ENCODE measurements at places on chromosomes 13 and 19.

DNA sequence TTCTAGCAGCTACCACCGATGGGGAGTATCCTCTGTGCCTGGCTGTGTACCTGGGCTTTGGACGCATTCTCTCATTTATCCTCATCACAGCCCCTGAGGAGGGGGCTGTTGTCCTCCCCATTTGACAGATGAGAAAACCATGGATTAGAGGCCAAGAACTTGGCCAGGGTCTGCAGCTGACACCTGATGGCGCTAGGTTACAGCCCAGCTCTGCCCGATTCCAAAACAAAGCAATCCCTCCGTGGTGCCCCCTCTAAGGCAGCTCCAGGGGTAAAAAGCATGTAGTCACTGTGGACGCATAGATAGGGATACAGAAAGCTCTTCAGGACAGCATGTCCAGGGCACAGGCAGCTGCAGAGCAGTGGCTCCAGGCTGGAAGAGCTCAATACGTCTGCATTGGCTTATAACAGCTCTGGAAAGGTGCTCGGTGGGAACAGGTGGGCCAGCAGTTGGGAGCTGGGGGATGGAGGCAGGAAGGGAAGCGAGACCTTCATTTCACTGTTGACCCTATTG, 35.4 kb upstream of the UQCRFS1 start:
- DNase-seq: no peak

GRCh38 chr13:46817095-46817494, 20.1 kb upstream of the ESD start:
- DNase-seq: no peak

- DNase-seq: no peak
Measured at GRCh38 chr19:29785955-29786589, 25.7 kb upstream of the CCNE1 start.

DNA sequence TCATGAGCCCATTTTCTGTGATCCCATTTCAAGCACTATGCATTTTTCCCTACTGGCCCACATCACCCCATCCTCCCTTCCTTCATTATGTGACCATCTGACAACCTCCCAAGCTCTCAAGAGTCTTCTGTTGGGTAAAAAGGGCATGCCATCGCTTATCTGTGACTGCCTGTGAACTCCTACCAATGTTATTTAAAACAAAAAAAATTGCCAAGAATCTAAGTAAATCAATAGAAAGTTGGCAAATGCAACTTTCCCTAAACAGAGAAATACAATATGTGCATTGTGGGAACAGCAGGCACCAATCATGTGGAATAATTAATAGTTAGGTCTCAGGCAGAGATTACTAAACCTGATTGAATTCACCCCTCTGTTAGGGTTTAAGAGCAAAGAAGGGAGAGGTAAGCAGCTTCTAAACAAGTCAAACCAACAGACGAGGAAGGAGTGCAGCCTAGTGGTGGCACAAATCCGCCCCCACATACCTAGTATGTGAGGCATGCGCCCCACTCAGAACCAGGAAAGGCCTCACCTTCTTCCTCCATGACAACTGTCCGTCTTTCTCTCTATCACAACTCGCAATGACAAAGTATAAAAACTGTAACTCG, 29.8 kb downstream of the DZIP1 start:
- DNase-seq: no peak

DNA sequence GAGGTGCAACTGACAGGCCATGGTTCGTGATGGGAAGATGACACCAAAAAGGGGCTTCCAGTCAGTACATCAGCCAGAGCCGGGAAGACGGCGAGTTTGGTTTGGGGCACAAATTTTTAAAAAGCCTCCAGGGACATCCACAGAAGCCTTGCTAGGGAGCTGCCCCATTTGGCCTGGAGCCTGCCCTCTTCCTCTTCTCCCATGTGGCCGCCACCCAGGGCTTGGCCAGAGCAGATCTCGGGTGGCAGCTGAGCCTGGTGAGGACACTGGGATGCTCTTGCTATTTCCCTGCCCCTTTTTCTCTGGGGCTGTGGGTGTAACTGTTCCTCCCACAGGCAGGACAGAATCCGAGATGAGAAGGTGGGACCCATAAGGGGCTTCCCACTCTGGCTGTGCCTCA, 8.2 kb downstream of the ETFB start:
- DNase-seq: no peak

DNA sequence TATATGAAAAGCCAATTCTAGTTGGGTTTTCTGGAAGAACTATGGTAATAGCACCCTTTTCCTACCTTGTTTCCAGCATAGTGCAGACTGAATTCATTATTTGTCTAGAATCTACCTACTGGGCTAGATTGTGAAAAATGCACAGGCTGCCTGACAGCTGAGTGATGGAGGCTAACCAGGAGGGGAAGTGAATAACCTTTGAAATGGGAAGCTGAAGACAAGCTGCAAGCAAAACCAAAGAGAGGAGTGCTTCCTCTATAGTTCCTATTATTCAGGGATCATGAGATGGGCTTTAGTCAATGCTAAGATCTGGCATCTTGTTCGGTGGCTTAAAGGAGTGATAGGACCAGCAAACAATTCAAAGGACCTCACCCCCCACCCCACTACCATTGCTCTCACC, 26.9 kb downstream of the MZT1 start:
- DNase-seq: no peak

DNA sequence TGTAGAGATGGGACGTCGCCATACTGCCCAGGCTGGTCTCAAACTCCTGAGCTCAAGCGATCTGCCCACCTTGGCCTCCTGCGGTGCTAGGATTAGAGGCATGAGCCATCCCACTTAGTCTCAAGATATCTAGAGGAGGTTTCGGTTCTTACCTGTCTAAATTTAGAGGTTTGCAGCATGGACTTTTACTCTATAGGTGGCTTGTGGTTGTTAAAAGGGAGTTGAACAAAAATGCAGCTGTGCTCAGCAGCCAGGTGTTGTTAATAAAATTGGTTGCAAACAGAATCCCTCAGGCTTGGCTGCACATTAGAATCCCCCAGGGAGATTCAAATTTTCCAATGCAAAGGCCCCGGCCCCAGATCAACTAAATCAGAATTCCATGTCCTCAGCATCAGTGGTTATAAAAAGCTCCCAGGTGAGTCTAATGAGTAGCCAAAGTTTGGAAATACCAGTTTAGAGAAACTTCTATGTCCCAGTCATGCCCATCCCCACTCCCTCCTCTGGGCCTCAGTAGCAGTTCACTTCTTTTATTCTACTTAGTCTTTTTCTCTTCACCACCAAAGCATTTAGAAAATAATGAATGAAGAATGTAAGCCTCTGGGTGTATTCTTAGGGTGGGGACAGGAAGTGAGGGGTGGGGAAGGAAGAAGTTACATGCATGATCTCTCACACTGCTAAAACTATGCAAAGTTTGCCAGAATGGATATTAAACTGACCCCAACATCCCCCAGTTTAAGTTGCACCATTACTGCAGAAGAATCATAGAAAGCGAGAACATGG, 471.0 kb downstream of the COG6 start:
- DNase-seq: no peak

DNA sequence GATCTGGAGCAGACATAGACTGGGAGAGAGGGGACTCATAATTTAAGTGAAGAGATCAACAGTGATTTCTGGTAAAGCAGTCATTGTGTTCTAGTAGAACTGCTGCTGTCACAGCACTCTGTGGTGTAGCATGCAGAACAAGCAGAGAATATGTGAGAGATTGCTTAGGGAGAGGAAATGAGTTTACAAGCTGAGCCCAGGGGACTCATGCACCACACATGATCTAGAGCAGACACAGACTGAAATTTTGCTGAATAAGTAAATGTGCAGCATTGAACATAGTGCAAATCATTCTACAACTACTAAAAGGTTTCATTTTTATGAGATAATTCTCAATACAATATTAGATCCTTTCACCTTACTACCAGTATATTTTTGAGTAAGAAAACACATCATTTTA, 125.7 kb downstream of the MYO16 start:
- DNase-seq: no peak

DNA sequence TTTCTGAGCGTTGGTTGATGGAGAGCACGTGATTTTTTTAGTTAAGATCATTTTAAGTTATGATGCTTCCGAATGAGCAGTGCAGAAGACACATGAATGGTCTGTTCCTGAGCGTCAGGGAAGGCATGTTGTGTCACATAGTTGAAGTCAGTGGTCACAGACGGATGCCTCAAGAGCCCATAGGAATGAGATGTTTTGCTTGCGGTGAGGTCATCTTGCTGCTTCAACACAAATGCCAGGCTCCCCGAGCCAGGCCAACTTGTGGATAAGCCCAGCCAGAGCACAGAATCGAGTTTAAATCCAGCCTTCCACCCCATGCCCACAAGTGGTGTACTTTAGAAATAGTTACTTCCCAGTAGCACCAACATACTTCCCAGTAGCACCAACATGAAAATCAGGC, 5.4 kb downstream of the UPF3A start:
- no peak for DNase-seq

DNA sequence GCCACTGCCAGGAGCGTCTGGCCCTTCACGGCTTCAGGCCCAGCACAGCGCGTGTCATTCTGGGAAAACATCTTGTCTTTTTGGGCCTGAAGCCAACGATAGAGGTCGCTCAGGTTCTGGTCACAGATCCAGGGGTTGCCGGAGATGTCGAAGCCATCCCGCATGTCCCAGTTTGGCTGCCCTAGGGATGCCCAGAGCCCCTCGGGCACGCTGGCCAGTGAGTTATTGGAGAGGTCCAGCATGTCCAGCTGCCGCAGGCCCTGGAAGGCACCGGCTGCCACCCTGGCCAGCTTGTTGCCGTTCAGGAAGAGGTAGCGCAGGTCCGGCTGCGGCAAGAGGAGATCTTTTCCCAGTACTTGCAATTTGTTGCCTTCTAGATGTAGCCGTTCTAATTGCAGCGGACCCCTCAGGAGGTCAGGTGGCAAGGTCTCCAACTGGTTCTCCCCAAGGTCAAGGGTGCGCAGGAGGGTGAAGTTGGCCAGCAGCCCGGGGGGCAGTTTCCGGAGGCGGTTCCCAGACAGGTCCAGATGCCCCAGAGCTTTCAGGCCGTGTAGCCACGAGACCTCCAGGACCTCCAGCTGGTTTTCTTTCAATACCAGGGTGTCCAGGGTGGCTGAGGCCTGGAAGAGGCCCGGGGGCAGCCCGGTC, 1.8 kb downstream of the LRG1 start:
- DNase-seq: no peak

- DNase-seq: no peak
Measured at GRCh38 chr19:13705928-13706447, 58.3 kb upstream of the MRI1 start.

DNA sequence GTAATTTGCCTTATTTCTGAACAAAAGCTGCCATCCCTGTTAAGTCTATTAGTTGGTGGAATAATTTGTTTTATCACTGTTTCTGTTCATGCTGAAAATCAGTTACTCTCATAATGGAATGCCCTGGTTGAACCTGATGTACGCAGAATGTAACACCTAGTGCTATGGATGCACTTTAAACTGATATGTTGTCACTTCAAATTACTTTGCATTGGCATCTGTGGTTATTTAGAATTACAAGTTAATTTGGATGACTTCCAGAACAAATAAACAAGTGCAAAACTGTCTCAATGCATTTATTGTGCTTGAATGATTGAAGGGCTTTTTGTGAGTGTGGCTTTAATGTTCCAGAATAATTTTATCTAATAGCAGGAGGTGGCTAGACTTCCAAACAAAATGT, 368.2 kb upstream of the SLITRK5 start:
- DNase-seq: no peak

DNA sequence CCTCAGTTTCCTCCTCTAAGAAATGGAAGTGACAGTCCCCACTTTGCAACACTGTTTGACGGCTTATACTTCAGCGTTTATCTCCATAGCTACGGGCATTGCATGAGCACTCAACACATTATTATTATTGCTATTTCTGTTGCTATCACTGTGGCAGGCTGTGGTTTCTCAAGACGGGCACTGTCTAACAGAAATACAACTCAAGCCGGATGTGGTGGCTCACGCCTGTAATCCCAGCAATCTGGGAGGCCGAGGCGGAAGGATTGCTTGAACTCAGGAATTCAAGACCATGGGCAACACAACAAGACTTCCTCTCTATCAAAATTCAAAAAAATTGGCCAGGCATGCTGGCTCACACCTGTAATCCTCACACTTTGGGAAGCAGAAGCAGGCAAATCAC, 4.9 kb upstream of the ZSWIM4 start:
- no peak for DNase-seq

- DNase-seq: no peak
Measured at GRCh38 chr13:23288995-23289394, 108.2 kb downstream of the SGCG start.

DNA sequence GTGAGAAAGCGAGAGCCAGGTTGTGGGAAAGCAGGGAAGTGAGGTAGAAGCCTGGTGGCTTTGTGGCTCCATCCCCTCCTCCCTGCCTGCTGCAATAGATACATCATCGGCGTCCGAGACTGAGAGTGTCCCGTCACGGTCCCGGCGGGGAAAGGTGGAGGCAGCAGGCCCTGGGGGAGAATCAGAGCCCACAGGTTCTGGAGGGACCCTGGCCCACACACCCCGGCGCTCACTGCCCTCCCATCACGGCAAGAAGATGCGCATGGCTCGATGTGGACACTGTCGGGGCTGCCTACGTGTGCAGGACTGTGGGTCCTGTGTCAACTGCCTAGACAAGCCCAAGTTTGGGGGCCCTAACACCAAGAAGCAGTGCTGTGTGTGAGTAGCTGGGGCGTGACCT, 5.1 kb downstream of the KMT2B start:
- DNase-seq: no peak

DNA sequence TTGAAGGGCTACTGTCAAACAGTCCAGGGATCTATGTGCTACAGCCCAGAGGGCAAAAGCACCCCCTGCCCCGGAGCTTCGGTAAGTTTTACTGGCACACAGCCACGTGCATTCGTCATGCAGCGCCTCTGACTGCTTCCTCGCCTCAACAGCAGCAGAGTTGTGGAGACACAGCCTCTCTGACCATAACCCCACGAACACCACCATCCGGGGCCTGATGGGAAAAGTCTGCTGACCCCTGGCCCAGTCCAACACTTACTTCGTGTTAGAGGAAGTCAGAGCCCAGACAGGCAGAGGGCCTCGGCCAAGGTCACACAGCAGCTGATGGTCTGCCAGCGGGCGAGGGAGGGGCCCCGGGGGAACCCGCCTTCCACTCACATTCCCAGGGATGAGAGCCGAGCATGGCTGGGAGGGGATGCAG, 5.1 kb downstream of the CBARP start:
- no peak for DNase-seq

DNA sequence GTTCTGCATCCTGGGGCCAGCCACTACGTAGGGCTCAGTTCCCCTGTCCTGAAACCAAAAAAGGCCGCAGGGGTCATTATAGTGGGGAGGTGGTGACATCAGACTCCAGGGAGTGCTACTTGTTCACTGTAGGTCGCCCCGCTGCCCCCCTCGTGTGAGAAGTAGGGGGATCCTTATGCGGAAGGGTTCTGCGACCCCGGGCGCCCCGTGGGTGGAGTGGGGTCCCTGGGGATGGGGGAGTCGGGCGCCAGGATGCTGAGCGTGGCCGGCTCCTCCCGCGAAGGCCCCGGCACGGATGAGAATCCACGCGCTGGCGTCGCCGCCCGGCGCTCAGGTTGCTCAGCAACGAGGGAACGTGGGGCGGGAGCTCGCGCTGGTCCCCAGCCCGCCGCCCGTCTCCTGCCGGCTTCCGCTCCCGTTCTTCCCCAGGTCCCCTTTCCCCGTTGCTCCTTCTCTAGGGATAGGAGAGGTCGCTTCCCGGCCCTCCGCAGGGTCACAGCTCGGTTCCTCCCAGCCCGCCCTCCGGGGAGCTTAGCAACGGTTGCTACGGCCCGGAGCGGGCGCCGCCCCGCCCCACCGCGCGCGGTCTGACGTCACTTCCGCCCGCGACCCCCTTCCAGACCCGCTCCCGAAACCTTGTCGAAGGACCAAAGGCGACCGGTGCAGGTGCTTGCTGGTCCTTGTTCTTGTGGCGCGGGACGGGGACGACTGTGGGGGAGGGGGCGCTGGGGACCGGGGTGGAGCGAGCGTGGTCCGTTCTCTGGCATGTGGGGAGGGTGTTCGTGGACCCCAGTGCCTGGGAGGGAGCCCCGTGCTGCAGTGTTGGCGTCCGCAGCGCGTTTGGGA, at the start of gene NAT14:
TSS of gene NAT14 (plus strand) at position 596 of the 846 bp plus-strand sequence. CDS start 521 bp downstream, outside the sequence.
- DNase-seq: peak; percentile 2

Data from hippocampal formation (tissue), 2 donors.